ENCODE measurements at places on chromosomes 1 and 21. TPM values are rescaled to one million over a fixed set of nuclear protein-coding genes. Genes with fewer than 3 reads are reported as not detected.

- no peak for DNase-seq
Observed at GRCh38 chr1:15923241-15923640, 52.7 kb downstream of the ZBTB17 start.

GRCh38 chr1:101065575-101065974, 40.0 kb upstream of the DPH5 start:
- peak; percentile 25 for DNase-seq

DNA sequence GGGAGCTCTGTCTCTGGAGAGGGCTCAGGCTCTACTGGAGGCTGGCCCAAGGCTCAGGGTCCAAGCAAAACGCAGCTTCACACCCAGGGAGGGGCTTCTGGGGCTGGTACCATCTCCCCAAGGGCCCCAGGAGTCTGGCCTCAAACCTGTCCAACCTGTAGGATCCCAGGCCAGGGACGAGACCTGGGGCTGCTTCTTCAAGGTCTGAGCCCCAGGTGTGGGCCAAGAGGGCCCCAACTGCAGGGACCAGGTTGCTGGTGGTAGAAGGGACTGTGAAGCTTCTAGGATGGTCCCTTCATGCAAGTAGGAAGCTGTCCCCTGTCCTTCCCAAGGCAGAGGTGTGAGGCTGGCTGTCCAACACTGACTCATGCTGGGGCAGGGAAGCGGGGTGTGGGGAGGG, 7.8 kb upstream of the MMEL1 start:
- DNase-seq = no peak

CNN3 gene
- total RNA-seq = 6.2 TPM

DNA sequence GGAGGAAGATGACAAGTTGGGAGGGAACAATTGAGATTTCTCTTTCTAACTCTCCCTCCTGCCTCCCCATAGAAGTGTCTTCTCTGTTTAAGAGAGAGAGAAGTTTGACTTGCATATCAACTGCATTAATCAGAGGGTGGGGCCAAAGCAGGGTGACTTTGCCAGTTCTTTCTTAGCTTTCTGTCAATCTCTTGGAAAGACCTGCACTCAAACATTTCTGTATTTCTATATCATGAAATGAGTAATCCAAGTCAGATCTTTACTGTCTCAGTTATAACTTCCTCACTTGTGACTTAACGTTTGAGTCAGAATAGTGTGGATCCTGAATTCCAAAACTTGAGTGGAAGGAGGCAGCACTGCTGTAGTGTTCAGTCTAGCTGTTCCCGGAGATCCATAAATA, 180.8 kb upstream of the KCNK2 start:
- no peak for DNase-seq

CD5L gene
- total RNA-seq = not detected

DNA sequence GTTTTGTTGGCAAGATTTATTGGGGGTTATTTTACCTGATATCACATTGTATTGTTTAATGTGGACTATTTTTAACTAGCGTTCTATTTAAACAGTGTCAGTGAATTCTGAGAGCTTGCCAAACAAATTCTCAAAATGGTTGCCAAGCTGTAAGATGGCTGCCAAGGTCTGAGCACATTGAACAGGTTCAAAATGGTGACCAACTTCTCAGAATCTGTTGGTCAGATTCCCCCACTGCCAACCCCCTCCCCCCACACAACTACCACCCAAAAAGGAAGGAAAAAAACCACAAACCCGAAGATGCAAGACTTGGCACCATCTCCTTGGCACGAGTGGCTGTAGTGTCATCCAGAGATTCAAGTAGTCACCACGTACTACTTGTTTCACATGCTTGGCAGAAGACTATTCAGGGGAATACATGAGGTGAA, 159.1 kb downstream of the NFIA start:
- no peak for DNase-seq

GRCh38 chr1:224447251-224447650, 12.7 kb upstream of the WDR26 start:
- DNase-seq = no peak

DNA sequence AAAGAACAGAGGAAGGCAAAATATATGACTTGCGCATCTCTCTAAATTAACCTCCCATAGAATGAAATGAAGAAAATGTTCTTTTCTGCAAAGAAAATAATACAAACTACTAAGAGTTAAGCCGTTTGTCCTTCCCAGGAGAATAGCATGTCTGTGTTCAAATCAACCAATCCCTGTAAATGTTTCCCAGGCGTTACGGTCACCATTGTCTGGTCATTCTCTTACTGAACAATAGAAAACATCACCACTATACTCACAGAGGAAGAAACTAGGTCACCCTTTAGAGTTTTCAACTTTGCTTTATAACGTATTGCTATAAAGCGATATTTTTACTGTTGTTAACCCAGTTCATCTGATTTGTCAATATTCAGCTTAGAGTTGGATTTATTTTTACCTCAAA, 34.1 kb downstream of the COL11A1 start:
- no peak for DNase-seq

DMRTA2 gene
- not detected for total RNA-seq

DNA sequence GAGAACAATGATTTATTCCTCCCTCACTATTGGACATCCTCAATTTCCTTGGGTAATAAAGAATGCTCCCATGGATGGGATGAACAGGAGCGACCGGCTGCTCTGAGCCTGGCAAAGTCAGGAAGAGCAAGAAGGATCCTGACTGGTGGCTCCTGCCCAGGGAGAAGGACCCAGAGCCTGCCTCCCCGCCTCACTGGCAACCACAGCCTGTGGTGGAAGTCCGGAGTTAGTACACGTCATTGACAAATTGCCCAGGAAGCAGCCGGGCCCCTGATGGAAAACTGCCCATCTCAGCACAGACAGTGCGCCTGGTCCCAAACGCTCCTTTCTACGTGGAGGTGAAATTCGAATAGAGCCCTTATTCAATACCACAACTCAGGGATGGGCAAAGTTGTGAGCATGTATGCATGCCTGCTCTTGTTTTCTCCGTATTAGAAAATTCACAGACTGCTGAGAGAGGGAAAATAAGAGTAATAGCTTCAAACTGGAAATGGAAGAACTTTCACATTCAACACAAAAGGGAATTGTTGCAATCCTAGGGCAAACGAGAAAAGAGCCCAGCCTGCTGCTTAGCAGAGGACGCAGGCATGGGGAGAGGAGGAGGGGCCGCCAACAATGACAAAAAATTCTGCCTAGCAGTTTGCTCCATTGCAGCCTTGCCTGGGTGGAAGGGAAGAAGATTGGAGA, 397.1 kb upstream of the VAMP3 start:
- no peak for DNase-seq

GRCh38 chr1:41536361-41536802, 51.9 kb upstream of the EDN2 start:
- no peak for DNase-seq

GRCh38 chr1:35555601-35556477, 1.4 kb downstream of the KIAA0319L start:
- DNase-seq = no peak

SERINC2 gene
- 0.54 TPM for total RNA-seq

LCE1B gene
- not detected for total RNA-seq

- DNase-seq = no peak
Observed at GRCh38 chr1:15540186-15540585, 13.5 kb downstream of the DNAJC16 start.

- DNase-seq = no peak
Observed at GRCh38 chr1:156430866-156431265, 61.9 kb downstream of the RHBG start.

DNA sequence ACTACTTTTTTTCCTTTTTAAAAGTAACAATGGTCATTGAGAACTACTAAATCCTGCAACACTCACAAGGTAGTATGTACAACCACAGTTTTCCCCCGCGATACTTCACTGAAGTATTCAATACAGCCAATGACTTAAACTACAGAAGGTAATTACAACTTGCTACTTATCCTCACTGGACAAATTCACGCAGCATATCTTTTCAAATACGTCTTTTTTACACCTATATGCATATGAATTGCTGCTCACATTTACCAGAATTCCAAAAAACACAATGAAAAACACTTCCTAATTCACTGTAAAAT, 12.4 kb downstream of the NRIP1 start:
- no peak for DNase-seq

DNA sequence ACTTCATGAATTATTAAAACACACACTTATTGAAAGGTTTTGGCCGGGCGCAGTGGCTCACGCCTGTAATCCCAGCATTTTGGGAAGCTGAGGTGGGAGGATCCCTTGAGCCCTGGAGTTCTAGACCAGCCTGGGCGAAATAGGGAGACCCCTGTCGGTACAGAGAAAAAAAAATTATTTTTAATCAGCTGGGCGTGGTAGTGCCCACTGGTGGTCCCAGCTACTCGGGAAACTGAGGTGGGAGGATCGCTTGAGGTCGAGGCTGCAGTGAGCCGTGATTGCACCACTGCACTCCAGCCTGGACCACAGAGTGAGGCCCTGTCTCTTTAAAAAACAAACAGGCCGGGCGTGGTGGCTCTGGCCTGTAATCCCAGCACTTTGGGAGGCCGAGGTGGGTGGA, 1.7 kb downstream of the GABPB2 start:
- no peak for DNase-seq

DNA sequence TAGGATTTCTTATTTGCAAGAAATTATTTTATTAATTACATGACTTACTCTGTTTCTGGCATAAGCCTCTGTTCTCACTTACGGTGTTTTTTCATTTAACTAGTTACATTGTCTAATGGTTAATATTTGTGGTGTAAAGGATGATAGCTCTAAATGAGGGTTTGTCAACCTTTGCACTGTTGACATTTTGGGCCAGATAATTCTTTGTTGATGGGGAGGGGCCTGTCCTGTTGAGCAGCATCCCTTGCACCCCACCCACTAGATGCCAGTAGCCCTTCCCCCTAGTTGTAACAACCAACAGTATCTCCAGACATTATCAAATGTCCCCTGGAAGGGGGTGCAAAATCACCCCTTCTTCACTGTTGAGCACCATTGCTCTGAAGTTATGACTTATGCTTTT, 83.6 kb upstream of the SLC44A3 start:
- DNase-seq = no peak

GRCh38 chr1:218585511-218586184, 240.5 kb downstream of the TGFB2 start:
- DNase-seq = no peak

- DNase-seq = no peak
Observed at GRCh38 chr1:205259324-205259832, 31.6 kb downstream of the TMCC2 start.

GRCh38 chr21:44867999-44868700, 5.3 kb downstream of the PTTG1IP start:
- no peak for DNase-seq

GRCh38 chr1:25556132-25556670, 12.8 kb downstream of the LDLRAP1 start:
- DNase-seq = no peak

- no peak for DNase-seq
Observed at GRCh38 chr1:53478502-53478818, 19.3 kb downstream of the DMRTB1 start.

AK5 gene
- total RNA-seq = 0.54 TPM

All from hematopoietic multipotent progenitor cell (in vitro differentiated cells).